ENCODE measurements at places on chromosomes 11 and 22. TPM values are rescaled to one million over a fixed set of nuclear protein-coding genes. Genes with fewer than 3 reads are reported as not detected.

The UPK3A gene
- not detected for total RNA-seq

The ROBO4 gene
- 3.6 TPM for total RNA-seq

DNA sequence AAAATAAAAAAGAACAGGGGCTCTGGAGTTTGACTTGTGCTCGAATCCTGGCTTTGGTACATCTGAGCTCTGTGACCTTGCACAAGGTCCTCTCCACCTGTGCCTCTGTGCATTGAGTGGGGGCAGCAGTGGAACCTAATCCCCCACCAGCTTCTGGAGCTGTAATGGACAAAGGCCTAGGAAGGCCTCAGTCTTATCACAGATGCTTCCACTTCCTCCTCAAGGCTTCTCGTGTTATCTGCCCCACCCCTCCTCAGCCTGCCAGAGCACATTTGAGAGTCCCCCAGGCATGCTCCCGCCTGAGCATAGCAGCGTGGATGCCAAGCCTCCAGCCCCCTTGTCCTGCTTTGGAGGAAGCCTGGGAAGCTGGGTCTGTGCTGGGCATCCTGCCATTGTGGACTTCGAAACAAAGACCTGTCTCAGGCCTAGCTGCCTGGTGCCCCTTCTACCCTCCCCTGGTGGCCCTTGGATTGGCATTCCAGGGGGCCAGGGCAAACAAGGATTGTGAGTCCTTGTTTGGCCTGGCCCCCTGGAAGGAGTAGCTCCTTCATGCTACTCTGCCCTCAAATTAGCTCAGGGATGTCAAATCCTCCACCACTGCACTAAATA is 15.0 kb downstream of the SLC35E4 start:
- DNase-seq: no peak

- no peak for DNase-seq
Observed at GRCh38 chr22:28146401-28147314, 227.6 kb upstream of the PITPNB start.

All from Daoy (cell line).